HCEC 1CT (cell line): ENCODE measurements at places on chromosomes 4 and X.

DNA sequence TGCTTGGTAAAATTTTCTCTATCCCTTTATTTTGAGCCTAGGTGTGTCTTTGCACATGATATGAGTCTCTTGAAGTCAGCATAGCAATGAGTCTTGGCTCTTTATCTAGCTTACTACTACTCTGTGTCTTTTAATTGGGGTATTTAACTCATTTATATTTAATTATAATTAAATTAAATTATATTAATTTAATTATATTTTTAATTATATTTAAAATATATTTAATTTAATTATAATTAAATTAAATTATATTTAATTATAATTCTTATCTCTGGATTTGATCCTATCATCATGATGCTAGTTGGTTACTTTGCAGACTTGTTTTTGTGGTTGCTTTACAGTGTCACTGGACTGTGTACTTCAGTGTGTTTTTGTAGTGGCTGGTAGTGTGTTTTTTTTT, 201.2 kb upstream of the ITM2A start:
- DNase-seq = no peak

- DNase-seq = no peak
Observed at GRCh38 chrX:21394792-21395191, 20.6 kb downstream of the CNKSR2 start.

- peak; percentile 39 for DNase-seq
Observed at GRCh38 chr4:54268151-54268550, 39.1 kb downstream of the PDGFRA start.

GRCh38 chr4:76738086-76738931, 159.6 kb downstream of the SOWAHB start:
- DNase-seq = peak; percentile 94

GRCh38 chr4:2352729-2353221, 65.7 kb downstream of the ZFYVE28 start:
- DNase-seq = no peak

- peak; percentile 79 for DNase-seq
Observed at GRCh38 chr4:1309261-1310010, 19.7 kb downstream of the MAEA start.

- DNase-seq = no peak
Observed at GRCh38 chr4:147732518-147733235, 789 bp downstream of the ARHGAP10 start.

DNA sequence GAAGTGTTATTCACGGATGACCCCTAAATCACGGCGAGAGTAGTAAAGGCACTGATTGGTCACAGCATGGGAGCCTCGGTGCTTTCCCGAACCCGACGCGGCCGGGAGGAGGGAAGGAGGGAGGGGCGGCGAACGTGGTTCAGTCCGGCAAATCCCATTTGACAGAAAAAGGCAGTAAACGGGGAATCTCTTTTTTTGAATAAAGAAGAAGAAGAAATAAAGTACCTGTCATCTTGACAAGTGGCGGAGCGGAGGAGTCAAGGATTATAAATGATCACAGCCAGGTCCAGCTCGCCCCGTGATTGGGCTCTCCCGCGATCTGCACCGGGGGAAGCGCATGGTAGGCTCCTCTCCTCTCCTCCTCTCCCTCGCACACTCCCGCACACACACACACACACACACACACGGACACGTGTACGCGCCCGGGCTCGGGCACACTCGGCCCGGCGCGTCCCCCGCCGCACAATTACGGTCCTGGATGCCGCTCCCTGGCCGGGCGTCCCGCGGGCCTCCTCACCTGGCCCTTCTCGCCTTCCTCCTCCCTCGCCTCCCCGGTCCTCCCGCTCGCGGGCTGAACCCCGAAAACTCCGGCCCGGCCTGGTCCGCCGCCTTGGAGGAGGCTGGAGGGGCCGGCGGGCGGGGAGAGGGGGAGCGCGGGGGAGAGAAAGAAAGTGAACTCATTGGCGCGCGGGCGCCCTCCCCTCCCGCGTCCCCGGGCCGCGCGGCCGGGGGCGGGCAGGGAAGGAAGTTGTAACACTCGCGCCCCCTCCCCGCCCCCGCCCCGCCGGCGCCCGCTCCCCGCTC, 99.2 kb upstream of the TENM3 start:
- peak; percentile 47 for DNase-seq

DNA sequence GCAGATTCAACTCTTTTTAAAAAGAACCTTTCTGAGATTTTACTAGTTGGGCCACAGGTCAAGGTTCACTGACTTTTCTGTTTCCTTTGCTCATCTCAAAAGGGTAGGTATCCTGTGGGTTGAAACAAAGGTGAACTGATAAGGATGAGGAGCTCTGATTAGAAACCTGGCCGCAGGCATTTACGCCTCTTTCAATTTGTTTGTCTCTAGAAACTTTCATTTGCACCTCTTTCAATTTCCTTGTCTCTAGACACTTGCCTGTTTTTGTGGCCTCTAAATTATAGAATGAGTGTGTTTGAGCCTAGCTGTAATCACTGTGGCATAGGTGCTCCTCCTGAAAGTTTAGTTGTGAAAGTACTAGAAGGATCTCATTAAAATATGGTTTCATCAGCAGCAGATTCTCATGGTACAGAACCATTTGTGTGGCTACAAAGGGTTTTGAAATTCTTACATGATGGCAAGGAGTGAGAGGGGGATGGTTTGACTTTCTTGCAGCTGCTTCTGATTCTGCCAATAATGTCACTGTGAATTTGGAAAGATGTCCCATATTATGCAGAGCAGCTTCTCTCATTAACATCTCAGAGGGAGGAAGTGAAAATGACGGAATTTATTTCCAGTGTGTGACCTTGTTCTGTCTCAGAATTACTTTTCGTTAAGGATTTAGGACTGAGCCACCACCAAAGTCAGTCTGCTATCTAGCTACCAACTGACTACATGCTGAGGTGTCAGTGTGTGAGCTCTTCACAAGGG, 142.2 kb downstream of the SH2D1A start:
- no peak for DNase-seq

DNA sequence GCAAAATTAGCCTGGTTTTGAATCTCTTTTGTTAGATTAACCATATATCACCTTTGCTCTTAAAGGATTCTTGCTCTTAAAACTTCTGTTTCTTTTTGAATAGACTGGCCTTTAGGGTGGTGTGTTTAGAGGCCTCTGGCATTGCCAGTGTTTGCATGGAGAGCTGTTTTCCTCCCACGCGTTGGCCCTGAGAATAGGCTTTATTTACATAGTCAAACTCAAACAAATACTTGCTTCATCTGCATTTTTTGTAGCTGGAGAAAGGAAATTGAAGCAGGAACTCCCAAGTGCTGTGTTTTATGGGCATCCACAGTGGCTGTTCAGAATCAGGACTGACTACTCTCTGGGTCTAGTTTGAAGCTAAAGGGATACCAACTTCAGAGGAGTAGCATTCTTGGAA, 2.7 kb downstream of the SHROOM2 start:
- no peak for DNase-seq

- no peak for DNase-seq
Observed at GRCh38 chr4:100590325-100590724, 72.5 kb upstream of the EMCN start.

- no peak for DNase-seq
Observed at GRCh38 chr4:152427981-152428380, 107.9 kb downstream of the FBXW7 start.

- no peak for DNase-seq
Observed at GRCh38 chrX:3803305-3803704, 89.9 kb upstream of the PRKX start.

DNA sequence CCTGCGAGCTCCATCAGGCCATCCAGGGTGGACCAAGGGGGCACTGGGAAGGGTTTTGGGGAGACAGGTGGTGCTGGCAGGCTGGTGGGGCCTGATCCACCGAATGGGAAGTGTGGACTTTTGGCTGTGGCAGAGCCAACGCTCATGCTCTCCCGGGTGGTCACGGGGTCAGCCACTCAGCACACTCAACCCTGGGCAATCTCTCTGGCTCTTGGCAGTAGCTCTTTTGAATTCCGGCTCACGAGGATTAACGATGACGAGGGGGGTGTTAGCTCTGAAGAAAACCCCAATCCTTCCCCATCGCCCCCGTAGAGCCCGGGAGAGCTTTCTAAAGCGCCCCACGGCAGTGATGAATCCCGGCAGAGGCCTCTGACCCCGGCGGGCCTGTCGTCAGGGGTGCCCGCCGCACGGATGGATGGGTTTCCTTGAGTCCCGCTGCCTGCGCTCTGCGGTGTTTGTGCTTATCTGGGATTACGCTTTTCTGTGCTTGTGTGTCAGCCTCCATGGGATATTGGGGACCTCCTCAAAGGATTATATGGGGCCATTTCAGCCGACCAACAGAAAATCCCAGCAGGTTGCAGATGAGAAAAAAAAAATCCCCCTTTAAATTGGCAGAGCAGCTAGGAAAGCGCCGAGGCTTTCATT, 156.8 kb upstream of the PSAPL1 start:
- no peak for DNase-seq

- DNase-seq = no peak
Observed at GRCh38 chr4:168654848-168655174, 158.0 kb downstream of the PALLD start.

DNA sequence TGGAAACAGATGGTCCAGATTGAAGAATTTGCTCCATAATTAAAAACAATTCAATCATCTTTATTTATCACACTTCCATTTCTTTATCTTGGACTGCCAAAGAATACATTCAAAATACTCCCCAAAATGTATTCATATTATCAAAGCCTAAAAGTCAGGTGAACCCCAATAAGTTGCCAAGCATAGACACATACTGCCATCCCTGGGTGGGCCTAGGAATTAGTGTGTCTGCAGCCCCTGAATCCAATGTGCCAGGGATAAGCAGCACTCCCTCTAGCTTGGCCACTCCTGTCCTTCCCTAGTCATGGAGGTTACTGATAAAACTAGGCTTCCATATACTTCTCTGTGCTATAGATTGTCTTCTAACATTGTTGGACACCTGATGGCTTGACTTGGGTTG, 199.9 kb downstream of the TENM3 start:
- no peak for DNase-seq

- DNase-seq = peak; percentile 27
Observed at GRCh38 chr4:65645185-65645584, 25.1 kb downstream of the EPHA5 start.

DNA sequence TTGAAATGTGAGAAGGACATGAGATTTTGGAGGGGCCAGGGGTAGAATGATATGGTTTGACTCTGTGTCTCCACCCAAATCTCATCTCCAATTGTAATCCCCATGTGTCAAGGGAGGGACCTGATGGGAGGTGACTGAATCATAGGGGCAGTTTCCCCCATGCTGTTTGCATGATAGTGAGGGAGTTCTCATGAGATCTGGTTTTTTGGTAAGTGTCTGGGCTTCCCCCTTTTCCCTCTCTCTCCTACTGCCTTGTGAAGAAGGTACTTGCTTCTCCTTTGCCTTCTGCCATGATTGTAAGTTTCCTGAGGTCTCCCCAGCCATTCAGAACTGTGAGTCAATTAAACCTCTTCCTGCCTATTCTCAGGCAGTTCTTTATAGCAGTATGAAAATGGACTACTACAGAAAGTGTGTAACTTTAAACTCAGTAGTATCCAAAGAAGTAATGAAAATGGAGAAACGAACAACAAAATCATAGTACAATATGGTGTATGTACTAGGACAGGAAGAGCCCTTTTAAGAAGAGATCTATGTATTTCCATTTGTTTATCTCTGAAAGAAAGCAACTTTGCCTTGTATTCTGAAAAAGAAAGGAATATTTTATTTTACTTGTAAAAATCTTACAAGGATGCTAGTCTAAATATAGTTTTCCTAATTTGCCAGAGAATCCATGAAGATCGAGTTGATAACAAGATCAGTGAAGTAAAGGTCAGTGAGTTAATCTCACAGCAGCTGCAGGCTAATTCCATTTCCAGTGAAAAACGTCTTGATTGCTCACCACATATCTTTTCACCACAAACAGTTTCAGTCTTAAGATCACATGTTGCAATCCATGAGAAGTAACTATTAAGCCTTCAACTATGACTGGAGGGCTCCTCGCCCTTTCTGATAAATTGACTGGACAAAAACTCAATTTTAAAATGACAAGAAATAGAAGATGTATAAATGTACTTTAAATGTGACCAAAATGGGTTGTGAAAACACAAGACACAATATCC, 20.5 kb downstream of the PKD2 start:
- peak; percentile 82 for DNase-seq

GRCh38 chr4:141464366-141464765, 172.0 kb upstream of the IL15 start:
- DNase-seq = no peak

- no peak for DNase-seq
Observed at GRCh38 chr4:3296651-3297050, 3.8 kb downstream of the RGS12 start.

- no peak for DNase-seq
Observed at GRCh38 chr4:105257817-105258495, 111.3 kb downstream of the TET2 start.

- DNase-seq = no peak
Observed at GRCh38 chr4:81471298-81471587, 464 bp downstream of the RASGEF1B start.

DNA sequence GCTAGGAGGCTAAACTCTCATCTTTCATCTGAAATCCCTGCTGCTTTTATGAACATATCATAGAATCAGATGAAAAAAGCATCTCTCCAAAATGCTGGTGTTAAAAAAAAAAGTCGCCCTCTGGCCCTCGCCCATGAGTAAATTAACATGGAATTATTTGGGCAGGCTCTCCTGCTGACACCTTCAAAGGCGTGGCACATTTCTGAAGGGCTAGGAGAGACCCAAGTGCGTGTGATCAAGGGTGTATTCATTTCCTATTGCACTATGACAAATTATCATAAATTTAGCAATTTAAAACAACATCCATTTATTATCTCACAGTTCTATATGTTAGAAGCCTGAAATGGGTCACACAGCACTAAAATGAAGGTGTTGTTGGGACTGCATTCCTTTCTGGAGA, 5.1 kb downstream of the ANXA3 start:
- DNase-seq = peak; percentile 26

DNA sequence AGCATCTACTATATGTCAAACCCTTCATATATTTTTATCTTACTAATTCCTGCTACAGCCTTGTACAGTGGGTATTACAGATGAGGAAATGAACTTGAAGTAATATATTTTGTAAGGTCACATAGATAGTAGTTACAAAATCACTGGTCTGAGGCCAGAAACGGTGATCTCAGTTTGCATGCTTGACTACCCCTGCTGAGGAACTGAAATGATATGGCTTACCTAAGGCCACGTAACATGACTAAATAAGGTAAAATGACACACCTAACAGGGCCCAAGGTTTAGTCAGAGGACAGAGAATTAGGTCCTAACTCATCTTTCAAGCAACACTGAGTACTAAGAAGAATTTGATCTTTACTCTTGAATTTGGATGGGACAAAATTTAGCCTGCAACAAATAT, 1.5 kb upstream of the COMMD8 start:
- DNase-seq = no peak

GRCh38 chrX:51641421-51642021, 22.8 kb upstream of the CENPVL3 start:
- DNase-seq = peak; percentile 23

DNA sequence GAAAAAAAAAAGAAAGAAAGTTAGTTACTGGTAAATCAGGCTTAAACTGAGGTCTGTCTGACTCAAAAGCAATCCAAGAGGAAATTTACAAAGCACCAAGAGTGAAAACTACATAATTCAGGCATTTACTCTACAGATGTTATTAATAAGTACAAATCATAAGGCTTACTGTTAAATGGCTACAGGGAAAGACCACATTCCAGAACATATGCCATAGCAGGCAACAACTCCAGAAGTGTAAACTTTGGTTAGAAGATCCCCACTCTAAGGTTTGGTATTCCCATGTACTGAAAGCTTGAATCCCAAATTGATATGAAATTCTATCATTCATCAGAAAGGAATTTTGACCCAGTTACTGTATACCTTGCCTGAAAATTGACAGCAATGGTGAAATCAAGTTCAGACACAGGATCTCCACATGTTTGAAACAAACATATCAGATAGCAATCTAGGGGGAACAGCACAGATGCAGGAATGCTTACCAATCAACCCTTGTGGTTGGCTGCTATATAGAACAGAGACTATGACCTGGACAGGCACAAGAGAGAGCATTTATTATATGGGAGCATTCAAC, 6.6 kb downstream of the USP26 start:
- no peak for DNase-seq
